ENCODE measurements at places on chromosomes 1 and 21. TPM values are rescaled to one million over a fixed set of nuclear protein-coding genes. Genes with fewer than 3 reads are reported as not detected.

RNF186 gene
- not detected for total RNA-seq

TMEM82 gene
- not detected for total RNA-seq

RPE65 gene
- under 0.01 TPM for total RNA-seq

MAP3K7CL gene
- total RNA-seq: 35.8 TPM

FAM72D gene
- total RNA-seq: 5.5 TPM

LEFTY1 gene
- not detected for total RNA-seq

TNFRSF14 gene
- 12.1 TPM for total RNA-seq

FAM43B gene
- 0.29 TPM for total RNA-seq

CACNA1E gene
- under 0.01 TPM for total RNA-seq

LORICRIN gene
- not detected for total RNA-seq

MFAP2 gene
- total RNA-seq: 213 TPM

SLC44A3 gene
- total RNA-seq: 0.80 TPM

LYPLA2 gene
- total RNA-seq: 103 TPM

TEX50 gene
- not detected for total RNA-seq

OVAAL gene
- total RNA-seq: not detected

CADM3 gene
- 0.57 TPM for total RNA-seq

GJC2 gene
- total RNA-seq: 0.17 TPM

ZRANB2 gene
- 31.7 TPM for total RNA-seq

ADORA1 gene
- total RNA-seq: 0.89 TPM

TADA1 gene
- total RNA-seq: 15.3 TPM

MIXL1 gene
- not detected for total RNA-seq

GRCh38 chr1:115006191-115006590 is 23.4 kb upstream of the TSHB start:
- no peak for DNase-seq

DNA sequence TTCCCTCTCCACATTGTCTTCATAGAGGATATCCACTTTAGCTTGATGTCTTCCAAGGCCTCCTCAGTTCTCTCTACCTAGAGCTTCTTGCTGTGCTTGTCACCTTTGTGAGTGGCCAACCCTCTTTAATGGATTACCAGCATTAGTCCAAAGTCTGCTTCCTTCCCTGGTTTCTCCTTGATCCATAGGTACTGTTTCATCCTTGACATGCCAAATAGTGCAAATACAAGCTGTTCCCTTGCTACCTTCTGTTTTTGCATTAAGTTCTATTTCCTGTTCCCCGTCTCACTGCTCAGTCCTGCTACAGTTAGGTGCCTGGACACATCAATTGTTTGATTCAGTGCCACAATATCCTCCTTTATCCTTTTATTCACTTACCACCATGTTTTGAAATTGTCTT is 19.2 kb downstream of the MAST2 start:
- DNase-seq: no peak

DNA sequence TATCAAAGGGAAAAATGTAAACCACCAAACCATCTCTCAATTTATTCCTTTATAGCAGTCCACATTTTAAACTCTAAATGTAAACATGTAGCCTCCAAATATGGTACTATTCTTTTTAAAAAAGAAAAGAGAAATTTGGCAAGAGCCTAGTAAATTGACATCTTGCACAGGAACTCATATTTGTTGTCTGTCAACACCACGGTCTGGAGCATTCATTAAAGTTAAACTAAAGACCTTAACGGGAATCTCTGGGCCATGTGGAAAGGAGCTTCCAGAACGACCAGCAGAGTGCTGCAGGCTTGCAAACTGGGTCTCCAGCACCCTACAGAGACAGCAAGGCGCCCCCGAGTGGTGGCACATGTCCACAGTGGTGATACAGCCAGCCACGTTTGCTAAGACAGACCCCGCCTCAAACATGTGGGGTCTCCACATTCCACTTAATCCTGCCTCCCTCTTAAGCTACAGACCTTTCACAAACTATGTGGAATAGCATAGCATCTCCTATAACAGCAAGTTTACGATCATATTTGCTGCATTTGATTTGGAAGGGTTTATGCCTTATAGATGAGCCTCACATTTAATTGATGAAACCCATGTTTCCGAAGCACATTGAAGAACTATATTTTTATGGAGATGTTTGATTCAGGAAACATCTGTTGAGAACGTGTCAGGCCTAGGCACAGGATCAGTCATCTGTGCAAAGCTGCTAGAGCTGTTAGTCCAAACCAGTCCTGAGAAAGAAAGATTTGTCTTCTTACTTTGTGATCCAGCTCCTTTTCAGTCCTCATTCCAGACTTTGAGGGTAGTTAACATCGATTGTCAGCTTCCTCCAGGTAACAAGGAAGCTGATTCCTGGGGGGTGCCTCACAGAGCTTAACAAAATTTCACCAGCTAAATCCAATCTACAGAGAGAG is 96.4 kb upstream of the BACE2 start:
- DNase-seq: no peak

DNA sequence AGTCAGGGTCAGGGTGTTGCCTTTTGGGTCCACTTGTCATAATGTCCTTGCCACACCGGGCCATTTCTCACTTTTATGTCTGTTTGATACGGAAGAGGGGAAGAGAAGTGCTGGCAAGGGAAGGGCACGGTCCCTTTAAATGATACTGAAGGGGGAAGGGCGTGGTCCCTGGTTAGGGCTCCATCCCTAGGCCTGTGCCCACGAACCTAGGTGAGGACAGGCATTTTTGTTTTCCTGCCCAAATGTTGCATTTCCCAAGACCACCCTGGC is 25.2 kb downstream of the B3GALT5 start:
- no peak for DNase-seq

- DNase-seq: no peak
Measured at GRCh38 chr1:169460191-169460833, 25.4 kb downstream of the SLC19A2 start.

GRCh38 chr1:164803366-164803765 is 244.4 kb downstream of the PBX1 start:
- DNase-seq: peak; percentile 44

- DNase-seq: peak; percentile 65
Measured at GRCh38 chr21:44792702-44793591, 8.7 kb downstream of the UBE2G2 start.

DNA sequence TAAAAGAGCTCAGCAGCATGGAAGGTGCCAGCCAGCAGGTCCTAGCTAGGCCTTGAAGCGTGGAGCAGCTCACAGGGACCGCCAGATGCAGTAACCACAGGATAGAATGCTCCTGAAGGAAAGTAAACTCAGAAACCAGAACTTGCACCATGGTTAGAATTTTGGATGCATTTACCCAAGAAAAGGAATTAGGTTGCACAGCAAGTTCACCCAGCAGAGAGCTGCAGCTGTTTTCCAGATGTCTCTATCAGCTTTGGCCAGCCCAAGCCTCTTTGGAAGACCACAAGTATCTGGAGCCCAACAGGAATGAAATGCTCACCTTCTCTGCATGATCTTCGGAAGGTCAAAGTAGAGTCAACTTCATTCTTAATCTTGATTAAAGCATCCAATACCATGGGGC is 21.0 kb upstream of the ATP13A2 start:
- no peak for DNase-seq

GRCh38 chr1:27570356-27570755 is 33.6 kb downstream of the AHDC1 start:
- DNase-seq: no peak

- no peak for DNase-seq
Measured at GRCh38 chr1:63843010-63843409, 69.2 kb downstream of the ROR1 start.

- no peak for DNase-seq
Measured at GRCh38 chr1:1132956-1133750, 17.3 kb upstream of the C1orf159 start.

DNA sequence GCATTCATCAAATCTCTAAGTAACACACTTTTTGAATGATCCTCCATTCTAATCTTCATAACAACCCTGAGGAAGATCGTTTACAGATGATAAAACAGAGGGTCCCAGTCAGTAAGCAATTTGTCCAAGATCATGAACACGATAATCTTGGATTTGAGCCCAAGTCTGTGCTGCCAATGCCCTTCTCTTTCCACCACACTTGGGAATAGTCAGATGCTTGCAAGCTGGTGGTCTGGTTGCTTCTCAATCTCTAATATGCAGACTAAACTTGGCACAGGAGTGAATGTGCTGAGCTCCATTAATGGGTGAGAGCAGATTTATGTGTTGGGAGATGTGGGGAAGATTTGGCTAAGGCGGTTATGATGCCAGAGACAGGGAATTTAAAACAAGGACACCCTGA is 430.6 kb upstream of the DAB1 start:
- DNase-seq: no peak

DNA sequence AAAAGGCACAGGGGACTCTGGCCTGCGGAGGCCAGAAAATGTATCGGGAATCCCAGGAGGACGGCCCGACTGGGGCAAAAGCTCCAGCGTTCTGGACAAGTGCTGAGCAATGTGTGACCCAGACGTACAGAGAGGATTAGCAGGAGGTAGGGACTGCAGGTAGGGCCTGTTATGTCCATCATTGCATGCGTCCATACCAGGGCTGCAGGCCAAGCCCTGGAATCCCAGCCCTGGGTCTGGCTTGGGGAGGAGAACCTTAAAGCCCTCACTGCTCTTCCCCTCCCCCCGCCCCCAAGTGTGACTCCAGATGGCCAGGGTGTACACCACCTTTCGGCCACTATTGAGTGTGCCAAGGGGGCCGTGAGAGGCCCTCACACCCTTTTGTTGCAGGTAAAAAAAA is 2.0 kb downstream of the RNF207 start:
- DNase-seq: no peak

DNA sequence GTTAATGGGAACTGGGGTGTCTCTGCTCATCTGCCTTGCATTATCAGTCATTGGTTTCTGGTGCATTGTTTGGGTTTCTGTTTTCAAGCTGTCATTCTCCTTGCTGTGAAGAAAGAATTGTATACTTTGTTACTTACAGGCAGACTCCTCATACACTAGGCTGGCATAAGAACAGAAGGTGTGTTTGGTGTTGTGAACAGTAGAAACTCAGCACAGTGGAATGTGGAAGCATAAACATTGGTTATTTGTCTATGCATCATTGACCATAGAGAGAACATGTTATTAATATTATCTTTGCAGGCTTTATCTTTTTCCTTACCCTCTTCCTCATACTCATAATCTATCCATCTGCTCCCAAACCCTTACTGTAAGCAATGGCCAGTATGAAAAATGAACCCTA is 18.2 kb downstream of the C1orf87 start:
- peak; percentile 43 for DNase-seq

- DNase-seq: no peak
Measured at GRCh38 chr1:60160141-60160540, 86.6 kb upstream of the C1orf87 start.

- DNase-seq: peak; percentile 16
Measured at GRCh38 chr1:199954699-199955098, 72.8 kb upstream of the NR5A2 start.

- DNase-seq: no peak
Measured at GRCh38 chr1:67815303-67816094, 17.8 kb downstream of the GNG12 start.

- DNase-seq: no peak
Measured at GRCh38 chr1:53551428-53551995, 92.3 kb downstream of the DMRTB1 start.

GRCh38 chr1:37473431-37474045 is 842 bp upstream of the ZC3H12A start:
- DNase-seq: peak; percentile 58

- no peak for DNase-seq
Measured at GRCh38 chr1:29356663-29357062, 120.3 kb downstream of the PTPRU start.

- peak; percentile 43 for DNase-seq
Measured at GRCh38 chr1:184755226-184756065, 788 bp upstream of the EDEM3 start.

- no peak for DNase-seq
Measured at GRCh38 chr1:234976861-234977680, 151.6 kb downstream of the TOMM20 start.

Data from Daoy (cell line).